ENCODE measurements at places on chromosomes 2 and 18.

DNA sequence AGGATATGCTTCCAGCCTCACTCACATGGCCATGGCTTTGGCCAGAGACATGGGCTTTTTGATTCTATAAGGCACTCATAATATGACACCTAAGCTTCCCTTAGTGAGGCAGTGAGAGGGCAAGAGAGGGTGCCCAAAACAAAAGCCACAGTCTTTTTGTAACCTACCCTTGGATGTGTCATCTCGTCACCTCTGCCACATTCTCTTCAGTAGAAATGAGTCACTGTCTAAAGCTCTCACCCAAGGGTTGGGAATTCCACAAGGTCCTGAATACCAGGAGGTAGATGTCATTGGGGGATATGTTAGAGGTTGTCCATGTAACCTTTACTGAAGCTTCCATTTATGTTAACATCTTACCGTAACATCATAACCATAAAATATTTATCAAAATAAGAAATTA is 108.4 kb downstream of the ALMS1 start:
- no peak for DNase-seq

- DNase-seq = no peak
Observed at GRCh38 chr2:62010632-62011256, 105.3 kb downstream of the COMMD1 start.

GRCh38 chr2:196076778-196077568 is 8.3 kb upstream of the DNAH7 start:
- DNase-seq = no peak

DNA sequence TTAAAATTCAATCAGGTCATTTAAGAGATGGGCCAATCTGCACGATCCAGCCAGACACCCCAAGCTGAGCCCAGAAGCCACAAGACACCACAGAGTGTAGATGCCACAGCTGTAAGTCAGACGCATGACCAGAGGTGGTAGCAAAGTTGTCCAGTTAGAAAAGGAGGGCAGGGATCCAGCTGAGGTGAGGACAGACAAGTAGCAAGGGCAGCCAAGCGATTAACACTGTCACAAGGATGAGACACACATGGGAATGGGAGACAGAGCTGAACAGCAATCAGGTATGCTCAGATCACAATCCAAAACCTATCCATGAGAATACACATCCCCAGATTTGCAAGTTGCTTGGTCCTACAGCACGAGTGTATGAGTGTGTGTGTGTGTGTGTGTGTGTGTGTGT is 143.4 kb upstream of the STK17B start:
- DNase-seq = no peak

DNA sequence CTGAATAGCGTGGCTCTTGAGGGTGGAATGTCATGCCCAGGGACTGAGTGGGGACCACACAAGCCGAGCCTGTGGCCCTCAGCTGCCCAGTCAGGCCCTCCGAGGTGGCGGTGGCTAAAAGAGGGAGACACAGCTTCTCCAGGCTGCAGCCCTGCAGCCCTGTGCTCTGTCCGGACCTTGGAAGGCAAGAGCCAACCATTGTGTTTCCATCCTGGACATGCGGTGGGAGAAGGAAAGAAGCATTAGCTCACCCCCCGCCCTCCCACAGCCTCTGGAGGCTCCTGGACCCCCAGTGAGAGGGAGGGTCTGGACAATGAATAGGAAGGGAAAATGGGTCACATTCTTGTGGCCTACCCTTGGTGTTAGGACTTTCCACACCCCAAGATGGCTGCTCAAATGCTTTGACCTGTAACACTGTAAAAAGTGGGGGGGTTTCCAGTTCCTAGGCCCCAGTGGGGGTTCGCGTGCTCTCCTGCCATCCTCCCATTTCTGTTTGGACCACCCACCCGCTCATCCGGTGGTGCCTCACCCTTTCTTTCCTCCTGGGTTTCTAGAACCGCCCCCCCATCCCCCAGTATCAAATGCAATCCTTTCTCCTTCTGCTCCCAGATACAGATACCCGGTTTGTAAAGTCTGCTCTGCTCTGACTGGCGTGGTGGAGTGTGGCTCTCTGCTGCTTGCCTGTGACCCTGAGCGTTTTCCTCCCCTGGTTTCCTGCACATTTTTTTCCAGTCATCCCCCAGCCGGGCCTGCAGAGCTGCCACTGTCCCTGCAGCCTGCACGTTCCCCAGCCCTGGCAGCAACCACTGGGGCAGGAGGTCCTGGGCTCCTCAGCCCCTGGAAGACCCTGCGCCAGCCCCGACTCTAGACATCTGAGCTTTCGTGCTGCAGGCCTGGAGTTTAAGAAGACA is 36.3 kb upstream of the SMAD7 start:
- DNase-seq = no peak

- DNase-seq = no peak
Observed at GRCh38 chr2:45770811-45771210, 119.3 kb downstream of the PRKCE start.

DNA sequence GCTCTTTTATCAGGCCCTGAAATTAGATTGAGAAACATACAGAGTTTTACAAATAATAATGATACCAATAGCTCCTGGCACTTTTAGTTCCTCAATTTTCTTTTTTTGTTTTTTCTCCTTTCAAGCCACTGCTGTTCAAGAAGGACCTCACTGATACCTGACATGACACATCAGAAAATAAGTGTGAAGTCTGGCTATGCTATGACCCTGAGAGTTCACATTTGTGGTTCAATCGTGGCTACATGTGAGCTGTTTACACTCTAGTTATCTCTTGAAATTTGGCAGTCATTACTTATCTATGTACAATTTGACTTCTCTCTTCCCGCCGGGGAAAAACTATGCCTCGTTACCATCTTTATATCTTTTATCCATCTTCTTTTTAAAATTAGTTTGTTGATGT is 686.5 kb downstream of the EPHA4 start:
- DNase-seq = no peak

DNA sequence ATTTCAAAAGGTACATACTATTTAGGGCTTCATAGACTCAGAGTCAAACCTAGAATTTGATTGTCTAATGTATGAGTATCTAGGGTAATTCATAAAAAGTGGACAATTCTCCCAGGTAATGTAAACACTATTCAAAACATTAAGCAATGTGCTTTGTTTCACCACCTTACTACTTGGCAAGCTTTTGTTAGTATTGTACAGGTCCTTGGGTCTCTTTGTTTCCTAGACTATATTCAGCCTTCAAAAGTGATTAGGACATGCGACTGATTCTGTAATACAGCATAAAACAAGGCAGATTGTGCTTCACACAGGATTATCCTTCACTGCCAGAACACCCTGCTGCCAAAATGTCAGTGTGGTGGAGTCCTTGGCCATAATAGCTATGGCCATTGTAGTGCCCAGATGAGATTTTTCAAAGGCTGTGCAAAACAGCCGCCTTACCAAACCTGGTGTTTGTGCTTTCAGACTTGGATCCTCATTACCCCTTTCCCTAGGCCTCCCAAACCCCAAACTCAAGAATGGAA is 90.1 kb upstream of the CAVIN2 start:
- DNase-seq = no peak

DNA sequence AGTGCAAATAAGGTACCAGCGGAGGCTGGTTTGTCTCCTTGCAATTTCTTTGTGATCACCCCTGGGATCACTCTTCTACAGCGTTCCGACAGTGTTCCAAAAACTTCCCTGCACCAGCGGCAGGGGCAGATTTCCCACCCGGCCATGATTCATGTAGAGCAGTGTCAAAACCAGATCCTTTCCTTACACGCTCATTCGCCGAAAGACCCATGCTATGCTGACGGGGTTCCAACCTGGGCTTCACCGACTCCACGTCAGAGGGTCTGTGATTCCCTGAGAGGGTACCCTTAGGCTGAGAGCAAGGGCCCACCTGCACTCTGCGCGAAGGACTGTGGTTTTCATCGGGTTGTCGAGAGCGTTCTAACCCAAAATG is 423 bp upstream of the TTC27 start:
- DNase-seq = no peak

DNA sequence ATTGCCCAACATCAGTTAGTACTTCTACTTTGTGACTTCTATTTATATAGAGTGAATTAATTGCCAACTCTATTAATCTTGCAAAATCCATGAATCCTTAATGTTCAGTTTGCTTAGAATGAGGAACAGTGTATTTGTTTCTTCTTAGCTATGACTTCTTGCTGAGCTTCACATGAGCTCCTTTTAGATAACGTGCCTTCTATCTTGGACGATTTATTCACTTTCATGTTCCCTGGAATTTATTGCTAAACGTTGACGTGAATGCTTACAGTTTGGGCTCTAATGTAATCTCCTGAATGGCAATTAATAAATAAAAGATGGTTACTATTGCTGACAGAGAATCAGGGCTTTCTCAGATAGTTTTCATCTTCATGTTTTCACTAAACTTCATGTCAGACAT is 384.5 kb upstream of the NRP2 start:
- DNase-seq = no peak

DNA sequence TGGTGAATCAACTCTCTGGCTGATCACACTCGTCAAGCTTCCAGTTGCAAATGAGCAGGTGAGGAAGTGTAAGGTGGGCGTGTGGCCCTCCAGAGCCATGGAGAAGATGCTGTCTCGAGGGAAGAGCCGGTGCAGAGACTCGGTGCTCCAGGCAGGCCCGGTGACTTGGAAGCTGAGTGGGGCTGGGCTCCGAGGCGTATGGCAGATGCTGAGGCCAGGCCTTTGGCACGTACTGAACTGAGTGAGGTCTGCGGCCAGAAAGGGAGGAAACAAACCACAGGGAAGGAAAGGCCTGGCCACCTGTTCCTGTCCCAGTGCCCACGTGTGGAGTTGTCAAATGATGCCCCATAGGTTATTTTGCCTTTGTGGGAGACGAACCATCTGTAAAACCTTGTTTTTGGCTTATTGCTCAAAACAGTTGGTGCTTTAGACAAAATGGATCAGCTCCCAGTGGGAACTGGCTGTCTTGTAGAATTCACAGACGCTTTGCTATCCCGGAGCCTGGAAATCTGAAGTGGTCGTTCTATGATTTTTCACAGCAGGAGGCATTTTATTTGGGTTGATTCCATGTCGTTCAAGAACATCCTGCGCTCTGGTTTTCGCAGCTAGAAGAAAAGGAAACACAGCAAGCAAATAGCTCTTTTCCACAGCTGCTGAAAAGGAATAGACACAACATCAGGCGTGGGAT is 117.5 kb upstream of the TMEM18 start:
- no peak for DNase-seq

All from Right ventricle myocardium inferior (tissue), 1 donor.